Activated CD8-positive, alpha-beta T cell treated with anti-CD3 and anti-CD28 coated beads, Interleukin-2, amount 10 ng/mL, durations not matched to agents 7 days and 5 days (primary cell): ENCODE measurements at places on chromosomes 1 and 21.
A peak's percentile ranks its signal among the peaks of the same experiment; 100 is the strongest.

- DNase-seq = no peak
These were observed 14.3 kb downstream of the SLFNL1 start for GRCh38 chr1:41006942-41007865.

- DNase-seq = no peak
These were observed 102.7 kb upstream of the C1orf174 start for GRCh38 chr1:4002741-4003140.

GRCh38 chr1:111517469-111518225 lies 14.2 kb upstream of the ADORA3 start:
- peak; percentile 49 for DNase-seq

DNA sequence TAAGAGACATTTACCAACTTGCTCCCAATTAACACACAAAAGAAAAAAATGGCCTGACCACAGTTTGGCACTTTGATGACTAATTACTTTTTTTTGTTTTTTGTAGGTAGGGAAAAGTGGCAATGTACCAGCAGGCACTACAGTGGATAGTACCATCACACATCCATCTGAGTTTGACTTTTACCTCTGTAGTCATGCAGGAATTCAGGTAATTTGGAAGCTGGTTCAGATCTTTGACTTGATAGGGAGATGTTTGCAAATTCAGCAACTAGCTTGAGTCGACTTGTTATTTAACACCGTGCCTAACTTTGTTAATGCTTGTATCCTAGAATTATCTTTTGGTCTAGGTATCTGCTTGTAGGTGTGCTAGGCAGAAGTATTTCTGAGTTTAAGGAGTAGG lies 33.0 kb upstream of the AGO1 start:
- DNase-seq = no peak

- DNase-seq = peak; percentile 57
These were observed 177.7 kb downstream of the VAV3 start for GRCh38 chr1:107787299-107787698.

GRCh38 chr1:17611991-17612390 lies 72.5 kb downstream of the ARHGEF10L start:
- no peak for DNase-seq

- DNase-seq = no peak
These were observed 492 bp downstream of the HLX start for GRCh38 chr1:220879509-220880361.

DNA sequence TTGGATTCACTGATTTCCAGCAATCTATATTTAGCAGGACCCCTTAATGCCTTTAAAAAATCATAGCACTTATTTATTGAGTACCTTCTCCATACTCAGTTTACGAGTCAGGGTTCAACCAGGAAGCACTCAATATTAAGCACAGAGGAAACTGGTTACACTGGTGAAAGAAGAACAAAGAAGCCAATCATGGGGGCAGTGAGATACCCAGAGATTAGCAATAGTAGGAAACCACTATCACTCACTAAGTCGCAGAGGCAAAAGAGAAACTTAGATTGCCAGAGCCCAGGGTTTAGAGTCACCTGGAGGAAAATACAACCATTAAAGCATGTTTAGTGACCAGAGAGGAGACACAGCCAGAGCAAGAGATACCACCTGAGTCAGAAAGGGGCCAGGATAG lies 670.5 kb upstream of the USP24 start:
- no peak for DNase-seq

DNA sequence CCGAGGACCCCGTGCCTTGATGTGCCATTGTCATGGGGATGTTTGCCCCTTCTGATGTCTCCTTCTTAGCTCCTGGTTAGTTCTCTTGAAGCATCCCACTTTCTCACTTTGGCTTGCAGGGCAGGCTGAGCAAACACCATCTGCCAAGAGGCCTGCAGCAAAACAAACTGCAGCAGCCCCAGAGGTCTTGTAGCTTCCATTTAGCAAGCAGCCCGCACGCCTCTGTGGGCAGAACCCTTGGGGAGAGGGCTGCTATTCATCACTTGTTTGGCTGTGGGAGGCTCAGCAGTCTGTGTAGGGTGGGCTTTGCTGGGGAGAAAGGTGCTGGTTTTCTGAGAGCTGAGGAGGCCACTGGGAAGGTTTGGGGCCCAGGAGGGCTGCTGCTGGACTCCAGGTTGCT lies 56.7 kb downstream of the KCNC4 start:
- DNase-seq = no peak

DNA sequence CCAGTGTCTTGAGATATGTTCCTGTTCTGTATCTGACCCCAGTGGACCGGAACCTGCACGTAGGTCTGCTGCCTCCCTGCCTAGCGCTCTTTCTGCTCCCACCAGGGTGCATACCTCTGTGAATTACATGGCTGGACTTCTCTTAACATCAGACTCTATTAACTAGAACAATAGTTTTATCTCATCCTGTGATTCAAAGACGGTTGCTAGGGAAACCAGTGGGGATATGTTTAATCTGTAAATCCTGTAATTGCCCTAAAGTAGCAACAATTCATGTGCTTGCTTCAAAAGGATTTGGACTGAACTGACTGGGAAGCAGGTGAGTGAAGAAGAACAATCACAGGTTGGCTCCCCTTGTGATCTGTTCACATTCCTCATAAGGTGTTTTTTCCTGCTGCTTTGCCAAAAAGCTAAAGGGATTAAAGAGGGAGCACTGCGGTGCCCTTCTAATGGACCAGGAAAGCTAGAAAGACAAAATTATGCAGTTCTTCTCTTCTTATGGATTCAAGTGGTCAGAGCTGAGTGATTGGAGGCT lies 52.7 kb upstream of the DIRAS3 start:
- DNase-seq = no peak

DNA sequence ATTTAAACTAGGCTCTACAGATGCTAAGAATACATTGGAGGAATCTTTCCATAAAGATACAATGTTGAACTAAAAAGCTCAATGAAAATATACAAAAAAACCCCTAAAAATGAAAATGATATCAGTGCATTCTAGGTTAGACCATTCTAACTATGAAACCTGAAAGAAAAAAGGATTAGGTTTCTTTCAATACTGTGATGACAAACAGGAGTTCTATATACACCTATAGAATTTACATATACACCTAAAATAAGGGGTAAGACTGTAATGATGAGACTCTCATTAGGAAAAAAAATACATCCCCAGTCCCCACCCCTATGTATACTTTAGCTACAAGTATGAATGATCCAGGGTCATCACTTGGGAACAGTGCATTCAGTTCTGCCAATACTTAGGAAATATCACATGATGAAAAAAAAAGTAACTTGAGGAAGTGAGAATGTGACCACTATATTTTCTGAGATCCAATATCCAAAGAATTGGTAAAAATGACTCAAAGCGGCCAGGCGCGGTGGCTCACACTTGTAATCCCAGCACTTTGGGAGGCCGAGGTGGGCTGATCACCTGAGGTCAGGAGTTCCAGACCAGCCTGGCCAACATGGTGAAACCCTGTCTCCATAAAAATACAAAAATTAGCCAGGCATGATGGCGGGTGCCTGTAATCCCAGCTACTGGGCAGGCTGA lies 26.3 kb downstream of the SELENOF start:
- DNase-seq = no peak
